ENCODE measurements at places on chromosomes 4 and X.

DNA sequence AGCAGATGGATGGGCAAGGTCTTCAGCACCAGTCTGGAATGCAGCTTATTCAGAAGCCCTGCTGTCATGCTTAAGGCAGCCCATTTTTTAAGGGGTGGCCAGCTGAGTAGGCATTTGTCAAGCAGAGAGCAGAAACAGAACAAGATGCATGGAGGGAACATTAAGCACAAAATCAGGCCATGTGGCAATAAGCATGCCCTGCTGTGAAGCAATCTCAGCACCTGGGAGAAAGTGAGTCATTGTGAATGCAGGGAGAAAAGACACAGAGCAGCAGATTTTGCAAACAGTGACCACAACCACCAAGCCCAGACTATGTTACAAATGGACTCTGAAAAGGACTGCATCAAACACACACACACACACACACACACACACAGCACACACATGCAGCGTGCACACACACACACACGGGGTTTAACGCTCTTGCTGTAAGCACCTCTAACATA is 94.1 kb upstream of the GALNT7 start:
- no peak for DNase-seq

DNA sequence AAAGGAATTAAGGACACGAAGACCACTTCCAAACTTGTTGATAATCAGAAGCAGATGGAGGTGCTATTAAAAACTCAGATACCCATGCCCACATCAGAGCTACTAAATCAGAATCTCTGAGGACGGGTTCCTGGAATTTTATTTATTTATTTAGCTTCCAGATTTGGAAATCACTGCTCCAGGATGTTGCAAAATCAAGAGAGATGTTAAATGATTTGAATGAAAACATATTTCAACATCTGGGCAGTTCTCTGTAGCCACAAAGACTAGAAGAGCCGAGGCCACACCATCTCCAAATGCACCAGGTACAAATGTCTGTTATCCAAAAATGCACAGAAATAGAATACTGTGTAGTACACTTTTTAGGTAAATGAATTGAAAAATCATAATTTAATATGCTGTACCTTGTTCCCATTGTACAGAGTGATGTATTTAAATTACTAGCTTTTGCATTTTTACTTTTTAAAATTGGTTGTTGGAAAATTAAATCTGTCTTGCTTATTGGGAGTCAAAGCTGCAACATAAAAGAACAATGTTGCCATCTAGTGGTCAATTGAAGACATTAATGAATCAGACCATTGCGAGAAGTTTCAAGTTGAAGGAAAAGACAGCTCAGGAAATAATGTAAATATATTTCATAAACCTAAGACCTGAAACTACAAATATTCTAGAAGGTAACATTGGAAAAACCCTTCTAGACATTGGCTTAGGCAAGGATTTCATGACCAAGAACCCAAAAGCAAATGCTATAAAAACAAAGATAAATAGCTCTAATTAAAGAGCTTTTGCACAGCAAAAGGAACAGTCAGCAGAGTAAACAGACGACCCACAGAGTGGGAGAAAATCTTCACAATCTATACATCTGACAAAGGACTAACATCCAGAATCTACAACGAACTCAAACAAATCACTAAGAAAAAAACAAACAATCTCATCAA is 151.3 kb upstream of the TTC29 start:
- DNase-seq = peak; percentile 37

GRCh38 chr4:15493411-15493810 is 23.7 kb downstream of the CC2D2A start:
- DNase-seq = no peak

DNA sequence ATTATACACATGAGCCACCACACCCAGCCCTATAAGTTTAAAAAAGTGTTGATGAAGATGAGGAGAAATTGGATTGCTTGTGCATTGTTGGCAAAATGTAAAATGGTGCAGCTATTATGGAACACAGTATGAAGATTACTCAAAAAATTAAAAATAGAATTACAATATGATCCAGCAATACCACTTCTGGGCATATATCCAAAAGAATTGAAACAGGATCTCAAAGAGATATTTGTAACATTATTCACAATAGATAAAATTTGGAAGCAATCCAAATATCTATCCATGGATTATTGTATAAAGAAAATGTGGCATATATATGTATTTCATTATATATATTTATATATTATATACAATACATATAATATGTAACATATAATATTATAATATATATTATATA is 515.6 kb upstream of the GNPDA2 start:
- no peak for DNase-seq

- DNase-seq = no peak
Measured at GRCh38 chr4:44319129-44319528, 129.5 kb downstream of the KCTD8 start.

DNA sequence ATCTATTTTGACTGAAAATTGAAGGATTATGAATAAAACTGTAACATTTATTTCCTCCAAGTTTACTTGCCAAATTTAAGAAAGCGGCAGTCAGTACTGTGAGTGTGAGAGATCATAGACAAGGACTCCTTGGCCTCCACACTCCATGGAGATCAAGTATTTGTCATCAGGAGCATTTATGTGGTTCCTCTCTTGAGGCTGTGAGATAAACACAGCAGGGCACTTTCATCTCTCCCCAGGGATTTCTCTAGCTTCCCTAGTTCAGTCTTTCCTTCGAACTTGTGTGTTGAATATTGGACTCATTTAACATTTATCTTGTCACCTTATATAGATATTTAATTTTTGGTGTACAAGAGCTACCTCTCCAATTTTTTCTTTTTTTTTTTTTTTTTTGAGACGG is 40.8 kb downstream of the PDE5A start:
- no peak for DNase-seq

DNA sequence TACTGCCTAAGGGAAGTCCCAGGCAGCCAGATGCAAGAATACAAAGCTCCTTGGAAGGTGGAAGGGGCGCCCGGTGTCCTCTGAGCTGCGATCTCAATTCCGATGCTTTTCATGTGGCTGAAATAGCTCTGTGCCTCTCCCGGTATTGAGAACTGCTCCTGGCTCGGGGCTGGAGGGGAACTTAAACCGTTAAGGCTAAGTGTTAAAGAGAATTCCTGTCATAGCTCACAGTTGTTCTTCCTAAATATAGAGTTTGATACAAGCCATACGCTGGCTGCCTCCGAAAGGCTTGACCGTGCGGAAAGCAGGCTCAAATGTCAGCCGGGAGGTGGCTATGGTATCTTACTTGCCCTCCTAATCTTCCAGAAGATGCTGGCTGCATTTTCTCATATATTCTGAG is at the start of gene SMPX:
Gene SMPX, minus strand, starts transcription at position 157 of the 400 bp plus-strand sequence. CDS start 3,826 bp downstream, outside the sequence.
- DNase-seq = no peak

DNA sequence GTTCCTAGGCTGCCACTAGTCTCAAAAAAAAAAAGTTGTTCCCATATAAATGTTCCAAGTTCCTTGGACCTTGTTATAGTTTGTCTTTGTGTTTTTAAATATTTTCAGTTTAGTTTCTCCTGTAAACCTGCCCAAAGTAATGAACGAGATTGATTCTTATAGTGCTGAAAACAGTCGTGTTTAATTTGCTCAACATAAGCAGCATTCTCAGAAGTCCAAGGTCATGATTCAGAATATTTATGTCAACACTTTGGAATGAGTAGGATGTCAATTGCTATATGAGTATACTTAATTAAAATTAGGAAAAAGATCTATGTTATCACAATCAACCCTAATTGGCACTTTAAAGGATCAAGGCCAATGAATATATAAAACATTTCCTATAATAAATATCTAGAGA is 510.9 kb downstream of the PPP4R3C start:
- no peak for DNase-seq

DNA sequence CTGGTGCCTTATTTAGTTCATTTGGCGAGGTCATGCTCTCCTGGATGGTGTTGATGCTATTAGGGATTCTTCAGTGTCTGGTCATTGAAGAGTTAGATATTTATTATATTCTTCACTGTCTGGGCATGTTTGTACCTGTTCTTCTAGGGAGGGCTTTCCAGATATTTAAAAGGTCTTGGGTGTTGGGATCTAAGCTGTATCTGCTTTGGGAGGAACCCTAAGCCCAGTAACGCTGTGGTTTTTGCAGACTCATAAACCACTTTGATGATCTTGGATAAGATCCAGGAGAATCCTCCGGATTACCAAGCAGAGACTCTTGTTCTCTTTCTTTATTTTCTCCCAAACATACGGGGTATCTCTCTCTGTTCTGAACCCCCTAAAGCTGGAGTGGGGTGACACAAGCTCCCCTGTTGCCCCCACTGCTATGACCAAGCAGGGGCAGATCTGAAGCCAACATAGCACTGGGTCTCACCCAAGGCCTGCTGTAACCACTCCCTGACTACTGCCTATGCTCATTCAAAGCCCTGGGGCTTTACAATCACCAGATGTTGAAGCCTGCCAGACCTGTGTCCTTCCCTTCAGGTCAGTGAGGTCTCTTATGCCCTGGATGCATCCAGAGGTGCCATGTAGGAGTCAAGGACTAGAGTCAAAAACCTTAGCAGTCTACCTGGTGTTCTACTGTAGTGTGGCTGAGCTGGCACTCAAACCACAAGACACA is 187.6 kb downstream of the GUCY2F start:
- DNase-seq = no peak

DNA sequence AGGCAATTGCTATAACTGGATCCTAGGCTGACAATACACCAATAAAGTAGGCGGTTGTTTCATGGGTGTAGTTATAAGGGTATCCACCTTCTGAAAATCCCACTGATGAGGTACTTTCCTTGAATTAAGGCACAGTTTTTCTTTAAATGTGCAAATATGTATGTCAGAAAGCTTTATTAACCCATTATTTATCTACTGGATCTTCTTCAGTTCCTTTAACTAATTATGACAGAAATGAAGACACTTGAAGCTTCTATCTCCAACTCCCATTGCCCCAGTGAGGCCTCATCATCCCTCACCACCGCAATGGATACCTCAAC is 159.6 kb upstream of the KLF3 start:
- no peak for DNase-seq

DNA sequence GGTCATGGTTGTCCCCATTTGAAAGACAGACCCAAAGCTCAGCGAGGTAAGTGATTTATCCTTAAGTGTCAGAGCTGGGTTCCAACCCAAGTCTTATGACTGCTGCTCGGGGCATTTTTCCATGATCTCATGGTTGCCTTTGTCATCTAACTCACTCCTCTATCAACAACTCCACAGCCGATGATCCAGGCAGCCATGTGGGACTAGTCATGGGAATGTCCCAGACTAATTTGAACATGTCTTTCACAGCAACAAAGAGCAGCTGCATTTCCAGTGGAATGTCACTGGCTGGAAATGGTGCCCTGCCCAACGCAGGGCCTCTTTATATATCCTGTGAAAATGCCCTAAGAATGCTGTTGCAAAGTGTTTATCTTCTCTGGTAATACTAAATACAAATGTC is 284.8 kb upstream of the PPARGC1A start:
- no peak for DNase-seq

- no peak for DNase-seq
Measured at GRCh38 chr4:5143306-5143861, 92.1 kb downstream of the STK32B start.

DNA sequence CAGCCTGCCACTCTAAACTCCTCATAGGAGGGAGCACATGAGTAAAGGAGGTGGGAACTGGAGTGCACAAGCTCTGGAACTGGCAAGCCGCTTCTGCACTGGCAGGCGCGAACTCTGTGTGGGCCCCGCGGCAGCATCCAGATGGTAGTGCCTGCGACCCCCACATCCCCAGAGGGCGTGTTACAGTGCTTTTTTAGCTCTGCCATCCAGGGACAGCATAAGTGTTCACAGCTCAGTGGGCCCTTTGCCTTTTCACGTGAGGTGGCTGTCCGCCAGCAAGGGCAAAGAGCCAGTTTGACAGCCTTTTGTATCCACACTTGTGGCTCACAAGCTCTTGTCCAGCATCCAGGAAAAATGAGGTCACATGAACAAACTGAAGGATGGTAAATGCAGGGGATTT is 581.6 kb upstream of the DIAPH2 start:
- no peak for DNase-seq

GRCh38 chr4:95159384-95159783 is 389.4 kb downstream of the UNC5C start:
- no peak for DNase-seq

DNA sequence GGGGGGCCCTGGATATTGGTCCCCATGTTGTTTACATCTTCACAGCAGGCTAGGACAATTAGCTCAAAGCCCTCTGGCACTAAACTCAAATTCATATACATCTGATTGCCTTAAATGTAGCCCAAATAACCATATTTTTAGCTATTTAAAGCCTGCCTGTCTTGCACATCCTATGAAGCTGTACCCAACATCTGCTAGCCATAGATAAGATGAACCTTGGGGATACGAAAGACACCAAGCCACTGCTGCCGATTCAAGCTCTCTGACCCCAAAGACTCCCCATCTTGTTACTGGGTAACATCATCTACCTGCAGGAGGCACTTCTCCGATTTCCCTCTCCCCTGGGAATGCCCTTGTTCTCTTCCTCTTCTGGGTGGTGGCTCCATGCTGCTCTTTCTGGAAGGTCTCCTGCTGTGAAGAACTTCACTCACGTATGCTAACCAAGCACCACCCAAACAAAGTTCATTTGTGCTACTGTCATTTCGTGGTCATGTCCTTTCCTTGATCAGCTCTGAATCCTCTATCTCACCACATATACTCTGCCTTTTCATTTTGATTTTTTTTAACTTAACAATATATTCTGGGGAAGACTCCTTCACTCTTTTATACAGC is 107.7 kb upstream of the ATXN3L start:
- no peak for DNase-seq

- no peak for DNase-seq
Measured at GRCh38 chrX:47239898-47240545, 7.2 kb downstream of the USP11 start.

GRCh38 chr4:24468071-24468470 is 116.3 kb downstream of the DHX15 start:
- no peak for DNase-seq

GRCh38 chr4:72390409-72390808 is 178.6 kb downstream of the ADAMTS3 start:
- no peak for DNase-seq
